ENCODE measurements at places on chromosomes 16 and 17.

DNA sequence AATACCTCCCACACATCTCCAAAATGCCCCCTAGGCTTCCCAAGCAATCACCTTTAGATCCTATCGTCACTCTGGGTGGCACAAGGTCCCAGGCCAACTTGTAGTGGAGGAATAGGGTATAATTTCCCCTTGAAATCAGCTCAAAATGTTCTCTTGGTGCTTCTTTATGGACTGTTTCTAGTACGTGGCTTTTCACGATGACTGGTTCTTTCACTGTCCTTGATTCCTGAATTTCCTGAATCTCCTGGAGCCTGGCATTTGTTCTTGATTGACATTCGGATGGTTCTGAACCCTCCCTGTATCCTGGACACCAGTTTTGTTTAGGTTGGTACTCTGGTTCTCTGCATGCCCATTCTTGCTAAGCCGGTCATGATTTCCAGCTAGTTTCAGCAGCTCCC, 6.9 kb upstream of the VPS53 start:
- DNase-seq, result no peak

GRCh38 chr17:15946611-15947120, 1.7 kb downstream of the ADORA2B start:
- DNase-seq, result no peak

GRCh38 chr16:58634265-58634802, 4.7 kb upstream of the CNOT1 start:
- DNase-seq, result no peak

DNA sequence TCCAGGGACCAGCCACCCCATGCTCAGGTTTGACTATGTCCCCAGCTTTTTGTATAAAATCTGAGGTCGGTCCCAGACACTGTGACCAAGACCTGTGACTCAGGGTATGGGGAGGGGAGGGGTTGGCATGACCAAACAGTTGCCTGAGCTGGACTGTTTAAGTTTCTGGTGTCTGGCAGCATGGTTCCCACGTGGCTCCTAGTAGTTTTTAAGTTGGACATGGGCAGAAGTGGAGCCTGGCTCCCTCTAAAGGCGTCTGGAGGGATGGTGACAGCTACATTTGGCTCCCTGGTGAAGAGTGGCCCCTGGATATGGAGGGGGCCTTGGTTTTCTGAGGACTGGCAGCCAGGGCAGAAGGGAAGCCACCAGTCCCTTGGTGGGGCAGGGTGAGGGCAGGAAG, 7.9 kb downstream of the SMCR8 start:
- DNase-seq, result no peak

DNA sequence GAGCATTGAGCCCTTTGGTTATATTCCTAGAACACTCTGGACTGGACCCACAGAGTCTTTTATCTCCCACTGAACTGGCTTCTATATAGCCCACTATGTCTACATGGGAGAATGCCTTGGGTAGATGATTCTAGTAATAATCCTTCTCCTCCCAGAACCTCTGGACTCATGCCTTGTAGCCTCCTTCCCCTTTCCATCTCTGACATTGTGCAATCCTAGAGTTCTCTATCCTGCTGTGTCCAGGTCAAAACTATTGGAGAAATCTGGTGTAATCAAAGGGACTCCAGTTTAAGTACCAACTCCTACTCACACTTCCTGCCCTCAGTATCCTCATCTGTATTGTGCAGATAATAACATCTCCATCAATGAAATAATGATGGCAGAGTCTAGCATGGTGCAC, 9.1 kb downstream of the RCVRN start:
- DNase-seq, result no peak

All from hindlimb muscle (tissue), 1 donor.